ENCODE measurements at places on chromosomes 4 and X.

DNA sequence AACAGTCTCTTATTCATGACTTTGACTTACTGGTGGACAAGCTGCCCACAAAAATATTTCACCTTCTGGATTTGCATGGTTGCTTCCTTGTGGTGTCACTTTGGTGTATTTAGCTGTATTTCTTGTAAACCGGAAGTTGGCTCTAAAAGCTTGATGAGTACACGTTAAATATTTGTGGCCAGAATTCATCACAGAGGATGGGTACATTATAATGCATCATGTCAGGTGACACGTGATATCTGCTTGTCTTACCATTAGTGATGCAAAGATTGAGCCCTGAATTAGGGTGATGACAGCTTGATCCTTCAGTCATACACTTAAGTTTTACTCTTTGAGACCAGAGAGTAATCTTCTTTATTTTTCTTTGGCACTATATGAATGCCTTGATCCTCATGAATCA, 188.3 kb upstream of the RPS6KA3 start:
- no peak for DNase-seq

- DNase-seq: no peak
Measured at GRCh38 chr4:129822701-129823100, 726.7 kb downstream of the C4orf33 start.

GRCh38 chr4:12911750-12912358, 572.3 kb downstream of the RAB28 start:
- no peak for DNase-seq

DNA sequence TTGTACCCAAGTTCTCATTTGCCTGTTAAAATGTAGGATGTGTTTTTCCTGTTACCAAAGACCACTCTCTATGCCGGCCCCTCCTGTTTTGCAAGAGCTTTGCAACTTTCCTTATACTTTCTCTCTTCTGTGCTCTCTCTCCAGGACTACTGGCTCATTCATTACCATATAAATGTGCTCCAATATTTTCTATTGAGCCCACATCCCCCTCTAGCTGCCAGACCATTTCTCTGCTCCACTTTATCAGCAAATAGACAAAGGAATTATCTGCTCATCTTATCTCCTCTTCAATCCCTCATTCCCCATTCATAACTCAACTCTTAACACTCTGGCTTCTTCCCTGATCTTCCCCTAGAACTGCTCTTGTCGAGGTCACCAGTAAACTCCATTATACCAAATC, 33.6 kb downstream of the RPGR start:
- DNase-seq: no peak

GRCh38 chr4:167606551-167606950, 372.3 kb upstream of the SPOCK3 start:
- DNase-seq: no peak

DNA sequence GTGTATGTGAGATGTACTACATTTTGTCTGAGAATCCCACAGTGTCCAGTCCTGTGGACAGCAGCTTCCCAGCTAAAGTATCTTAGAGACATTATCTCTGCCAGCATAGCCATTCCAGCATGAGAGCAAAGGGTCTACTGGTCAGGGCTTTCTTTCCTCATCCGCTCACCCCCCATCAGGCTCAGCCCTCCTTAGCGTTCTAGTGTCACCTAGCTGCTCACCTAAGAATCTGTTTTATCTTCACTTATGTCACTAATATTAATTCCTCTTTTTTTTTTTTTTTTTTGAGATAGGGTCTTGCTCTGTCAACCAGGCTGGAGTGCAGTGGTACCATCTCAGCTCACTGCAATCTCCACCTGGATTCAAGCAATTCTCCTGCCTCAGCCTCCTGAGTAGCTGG, 15.6 kb downstream of the RUFY3 start:
- no peak for DNase-seq

GRCh38 chrX:40418146-40418812, 162.5 kb upstream of the ATP6AP2 start:
- no peak for DNase-seq

- no peak for DNase-seq
Measured at GRCh38 chr4:84944947-84945346, 21.5 kb downstream of the WDFY3 start.

DNA sequence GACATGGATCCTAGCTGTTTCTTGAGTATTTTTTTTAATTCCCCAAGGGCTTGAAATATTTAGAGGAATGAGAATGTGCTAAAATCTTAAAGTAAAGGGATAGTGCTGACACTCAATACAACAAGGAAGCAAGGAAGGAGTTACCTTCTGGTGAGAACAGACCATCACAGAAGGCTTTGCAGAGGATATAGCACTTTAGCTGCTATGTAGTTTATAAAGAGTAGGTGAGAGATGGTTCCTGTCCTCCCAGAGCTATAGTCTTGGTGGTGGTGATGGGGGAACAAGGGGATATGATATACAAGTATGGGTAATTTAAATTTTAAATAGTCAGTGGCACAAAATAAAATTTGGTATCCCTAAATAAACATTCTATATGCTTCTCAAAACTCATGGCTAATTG, 47.6 kb downstream of the MTHFD2L start:
- no peak for DNase-seq

DNA sequence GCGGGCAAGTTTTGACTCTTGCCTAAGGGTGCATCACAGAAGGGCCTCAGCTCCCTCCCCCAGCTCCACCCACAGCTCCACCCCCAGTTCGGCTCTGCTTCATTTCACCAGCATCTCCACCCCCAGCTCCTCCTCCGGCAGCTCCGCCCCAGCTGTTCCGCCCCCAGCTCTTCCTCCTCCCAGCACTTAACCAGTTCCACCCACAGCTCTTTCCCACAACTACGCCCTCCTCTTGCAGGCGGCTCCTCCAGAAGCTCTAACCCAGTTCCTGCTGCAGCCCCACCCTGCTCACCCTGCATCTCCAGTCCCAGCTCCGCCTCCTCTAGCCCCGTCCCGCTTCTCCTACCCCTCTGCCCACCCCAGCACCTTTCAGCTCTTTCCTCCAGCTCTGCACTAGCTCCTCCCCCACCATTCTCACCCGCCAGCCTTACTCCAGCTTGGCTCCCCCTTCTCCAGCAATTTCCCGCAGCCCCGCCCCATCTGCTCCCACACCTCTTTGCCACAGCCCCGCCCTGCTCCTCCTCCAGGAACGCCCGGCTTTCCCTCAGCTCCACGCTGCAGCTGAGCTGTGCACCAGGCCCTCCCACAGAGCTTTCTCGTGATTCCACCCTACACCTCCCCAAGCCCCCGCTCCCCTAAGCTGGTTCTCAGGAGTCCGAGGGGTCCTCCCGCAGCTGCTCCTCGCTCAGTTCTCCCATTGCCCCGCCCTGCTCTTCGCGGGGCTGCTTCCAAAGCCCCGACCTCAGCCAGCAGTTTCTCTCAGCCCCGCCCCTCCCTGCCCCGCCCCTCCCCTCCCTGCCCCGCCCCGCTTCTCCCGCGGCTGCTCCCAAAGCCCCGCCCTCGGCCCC, 1.3 kb upstream of the EOLA1 start:
- peak; percentile 62 for DNase-seq

DNA sequence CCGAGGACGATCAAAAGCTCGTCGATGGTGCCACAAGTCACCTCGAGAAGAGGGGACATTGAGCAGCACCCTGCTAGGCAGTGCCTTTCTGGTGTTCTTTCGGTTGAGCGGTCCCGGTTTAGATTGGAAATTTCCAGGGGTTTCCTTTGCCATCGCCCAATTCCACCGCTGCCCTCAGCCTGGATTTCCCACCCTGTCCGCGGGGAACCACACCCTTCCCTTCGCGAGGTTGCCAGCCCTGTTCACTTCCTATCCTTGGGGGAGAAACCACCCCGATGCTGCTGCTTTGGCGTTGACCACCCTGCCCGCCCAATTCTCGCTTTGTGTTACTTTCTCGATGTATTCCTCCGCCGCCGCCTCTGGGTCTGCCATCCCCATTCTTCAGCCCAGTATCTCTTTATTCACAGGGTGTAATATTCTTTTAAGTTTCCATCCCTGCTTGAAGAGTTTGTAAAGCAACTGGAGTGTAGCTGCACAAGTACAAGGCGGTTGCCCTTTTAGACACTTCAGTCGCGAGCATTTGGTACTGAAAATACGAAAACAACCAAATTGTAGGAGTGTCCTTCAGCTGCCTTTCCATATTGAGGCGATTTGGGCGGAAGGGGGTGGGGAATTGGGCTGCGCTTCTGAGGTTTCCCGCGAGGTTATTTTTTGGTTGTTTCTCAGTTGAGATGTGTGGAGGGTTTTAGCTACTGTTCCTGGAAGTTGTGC, 1.1 kb downstream of the OGT start:
- no peak for DNase-seq

DNA sequence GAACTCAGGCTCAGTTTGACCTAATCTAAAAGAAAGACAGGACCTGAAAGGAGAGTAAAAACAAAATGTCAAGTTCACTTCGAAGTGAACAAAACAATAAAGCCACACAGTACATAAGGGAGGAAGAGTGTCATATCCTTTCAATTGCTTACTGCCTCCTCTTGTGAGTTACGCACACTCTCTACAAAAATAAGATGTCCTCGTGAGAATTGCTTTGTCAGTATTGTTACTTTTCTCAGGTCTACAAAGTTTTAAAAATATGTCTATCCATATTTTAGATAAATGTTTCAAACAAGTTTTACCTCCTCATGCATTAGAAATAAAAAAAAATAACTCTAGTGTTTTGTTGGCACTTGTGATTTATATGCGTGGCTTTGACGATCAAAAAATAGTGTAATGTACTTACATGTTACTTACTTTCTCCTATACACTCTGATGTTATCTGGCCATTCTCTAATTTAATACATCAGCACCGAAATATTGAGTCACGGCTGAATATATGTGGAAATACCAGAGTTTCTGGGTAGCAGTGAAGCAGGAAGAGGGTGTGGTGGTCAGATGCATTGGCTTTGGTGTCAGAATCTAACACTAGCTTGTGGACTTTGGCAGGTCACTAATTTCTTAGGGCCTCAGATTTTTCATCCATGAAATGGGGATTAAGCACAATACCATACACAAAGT, 8.1 kb upstream of the MRPL1 start:
- no peak for DNase-seq

- no peak for DNase-seq
Measured at GRCh38 chrX:8201896-8202331, 30.8 kb upstream of the VCX2 start.

DNA sequence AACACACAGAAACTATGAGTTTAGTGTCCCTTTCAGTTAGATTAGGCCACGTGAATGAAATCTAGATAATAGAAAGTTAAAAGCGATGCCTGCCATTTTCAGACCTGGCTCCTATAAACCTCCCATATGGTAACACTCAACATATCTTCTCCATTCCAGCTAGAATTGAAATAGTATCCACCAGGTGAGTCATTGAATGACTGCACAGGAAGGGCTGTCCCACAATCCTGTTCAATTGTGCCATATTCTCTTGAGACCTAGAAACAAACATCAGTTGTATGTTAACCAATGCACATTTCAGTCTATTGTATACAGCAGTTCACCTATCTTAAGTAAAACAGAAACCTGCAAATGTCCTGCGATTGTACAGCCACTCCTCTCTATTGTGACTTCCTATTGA, 659.3 kb upstream of the SLIT2 start:
- no peak for DNase-seq

GRCh38 chr4:68368691-68369131, 18.8 kb upstream of the YTHDC1 start:
- DNase-seq: no peak

DNA sequence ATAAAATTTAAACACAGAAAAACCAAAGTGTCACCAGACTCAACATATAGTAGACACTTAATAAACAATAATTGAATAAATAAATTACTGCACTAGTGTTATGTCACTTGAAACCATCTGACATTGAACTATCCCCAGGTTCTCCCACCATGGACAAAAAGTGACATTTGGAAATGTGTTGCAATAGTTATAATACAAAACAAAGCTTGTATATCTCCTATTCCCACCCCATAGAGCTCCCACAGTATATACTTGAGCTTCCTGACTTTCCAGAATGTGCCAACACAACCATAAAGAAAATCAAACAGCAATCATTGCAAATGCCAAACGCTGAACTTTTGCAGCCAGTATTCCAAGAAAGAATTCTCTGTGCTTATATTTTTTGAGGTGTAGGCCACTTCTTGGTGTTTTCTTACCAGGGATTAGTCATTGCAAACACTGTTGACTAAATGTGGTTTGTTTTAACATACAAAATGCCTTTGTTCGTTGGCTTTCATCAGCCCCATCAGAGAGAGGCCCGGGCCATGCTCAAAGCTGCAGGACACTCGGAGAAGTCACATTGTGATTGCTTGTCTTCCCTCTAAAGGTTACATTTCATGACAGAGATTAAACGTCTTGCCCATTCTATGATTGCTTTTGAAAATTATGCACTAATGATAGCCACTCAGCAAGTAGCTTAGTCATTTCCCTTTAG, 33.8 kb downstream of the PPARGC1A start:
- no peak for DNase-seq
